ENCODE measurements at places on chromosomes 1 and 21. TPM values are rescaled to one million over a fixed set of nuclear protein-coding genes. Genes with fewer than 3 reads are reported as not detected.

DNA sequence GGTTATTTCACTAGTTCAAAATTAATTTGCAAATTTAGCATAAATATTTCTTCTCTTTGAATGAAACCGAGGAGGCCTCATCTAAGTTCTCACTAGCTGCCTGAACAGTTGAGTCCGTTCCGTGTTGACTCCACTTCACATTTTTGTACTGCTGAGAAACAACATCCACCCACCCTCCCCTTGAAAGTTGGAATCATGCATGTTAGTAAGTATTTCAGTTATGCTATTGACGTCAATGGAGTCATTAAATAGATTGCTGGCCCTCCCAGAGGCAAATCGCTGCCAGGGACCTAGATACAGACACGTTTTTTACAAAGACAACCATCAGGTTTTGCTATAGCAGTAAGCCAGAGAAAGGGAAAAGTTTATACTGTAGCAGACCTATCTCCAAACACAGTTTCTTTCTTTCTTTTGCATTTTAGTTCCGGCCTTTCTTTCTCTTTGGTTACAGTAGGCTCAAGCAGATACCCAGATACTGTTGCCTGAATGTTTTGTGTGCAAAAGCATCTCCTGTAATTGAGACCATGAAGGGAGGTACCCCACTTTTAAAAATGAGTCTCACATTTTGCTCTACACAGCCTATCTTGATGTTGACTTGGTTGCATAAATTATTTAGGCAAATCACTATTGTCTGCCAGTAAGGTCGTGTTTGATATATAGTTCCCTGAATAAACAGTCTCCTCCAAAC, 262.6 kb upstream of the SGIP1 start:
- peak overlapping the region; percentile 12 for H3K4me3 ChIP-seq
- peak overlapping the region; percentile 90 for H3K27ac ChIP-seq
- peak; percentile 89 for DNase-seq
- no peaks in the 10 kb centered on the region for H3K36me3 ChIP-seq
- no peaks in the 10 kb centered on the region for H3K27me3 ChIP-seq
- peaks cover 78% of the 10 kb centered on the region for H3K4me1 ChIP-seq

GRCh38 chr1:34770891-34771504, 10.0 kb upstream of the GJB3 start:
- no peak for DNase-seq
- no peaks in the 10 kb centered on the region for H3K4me1 ChIP-seq
- peaks cover 20% of the 10 kb centered on the region for H3K27me3 ChIP-seq
- H3K36me3 ChIP-seq, result no peaks in the 10 kb centered on the region
- no peak overlapping the region for H3K27ac ChIP-seq
- H3K4me3 ChIP-seq, result no peak overlapping the region

DNA sequence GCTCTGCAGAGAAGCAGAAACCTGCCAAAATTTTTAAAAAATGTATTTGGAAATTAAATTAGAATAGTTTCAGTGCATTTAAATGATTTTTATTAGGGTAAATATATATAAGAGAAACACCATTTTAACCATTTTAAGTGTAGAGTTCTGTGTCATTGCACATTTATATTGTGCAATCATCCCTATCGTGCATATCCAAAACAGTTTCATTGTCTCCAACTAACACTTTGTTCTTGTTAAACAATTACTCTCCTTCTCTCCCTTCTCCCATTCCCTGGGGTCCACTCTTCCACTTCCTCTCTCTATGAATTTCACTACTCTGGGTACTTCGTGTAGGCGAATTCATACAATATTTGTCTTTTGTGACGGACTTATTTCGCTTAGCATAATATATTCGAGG, 6.0 kb upstream of the OR2L8 start:
- H3K4me3 ChIP-seq, result no peak overlapping the region
- no peaks in the 10 kb centered on the region for H3K27me3 ChIP-seq
- no peak overlapping the region for H3K27ac ChIP-seq
- no peaks in the 10 kb centered on the region for H3K4me1 ChIP-seq
- DNase-seq, result no peak

GRCh38 chr1:194658090-194658439, 1471.7 kb upstream of the B3GALT2 start:
- no peak overlapping the region for H3K4me3 ChIP-seq
- no peak for DNase-seq
- H3K36me3 ChIP-seq, result no peaks in the 10 kb centered on the region
- no peaks in the 10 kb centered on the region for H3K27me3 ChIP-seq

The PPIAL4G gene
- total RNA-seq, result not detected

Data from heart left ventricle (tissue), 16 donors.